ENCODE measurements at places on chromosomes 2 and 18.

GRCh38 chr18:78431606-78432005 lies 548.0 kb upstream of the SALL3 start:
- DNase-seq: no peak

DNA sequence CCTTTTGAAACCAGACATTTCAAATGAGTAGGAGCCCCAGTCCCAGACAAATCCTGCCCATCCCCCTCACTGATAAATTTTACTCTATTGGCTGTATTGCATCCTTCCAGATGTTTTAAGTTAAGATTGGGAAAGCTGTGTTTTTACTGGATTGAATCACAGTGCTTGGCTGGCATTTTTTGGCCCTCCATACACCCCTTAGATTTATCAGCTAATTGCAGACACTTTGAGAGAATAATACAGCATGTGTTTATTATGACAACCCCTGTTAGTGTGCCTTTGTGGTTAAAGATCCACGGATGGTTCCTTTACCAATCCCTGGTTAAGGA lies 74.9 kb downstream of the ANTXR1 start:
- DNase-seq: no peak

- no peak for DNase-seq
These were observed 49.1 kb downstream of the CCDC195 start for GRCh38 chr2:224666951-224667553.

DNA sequence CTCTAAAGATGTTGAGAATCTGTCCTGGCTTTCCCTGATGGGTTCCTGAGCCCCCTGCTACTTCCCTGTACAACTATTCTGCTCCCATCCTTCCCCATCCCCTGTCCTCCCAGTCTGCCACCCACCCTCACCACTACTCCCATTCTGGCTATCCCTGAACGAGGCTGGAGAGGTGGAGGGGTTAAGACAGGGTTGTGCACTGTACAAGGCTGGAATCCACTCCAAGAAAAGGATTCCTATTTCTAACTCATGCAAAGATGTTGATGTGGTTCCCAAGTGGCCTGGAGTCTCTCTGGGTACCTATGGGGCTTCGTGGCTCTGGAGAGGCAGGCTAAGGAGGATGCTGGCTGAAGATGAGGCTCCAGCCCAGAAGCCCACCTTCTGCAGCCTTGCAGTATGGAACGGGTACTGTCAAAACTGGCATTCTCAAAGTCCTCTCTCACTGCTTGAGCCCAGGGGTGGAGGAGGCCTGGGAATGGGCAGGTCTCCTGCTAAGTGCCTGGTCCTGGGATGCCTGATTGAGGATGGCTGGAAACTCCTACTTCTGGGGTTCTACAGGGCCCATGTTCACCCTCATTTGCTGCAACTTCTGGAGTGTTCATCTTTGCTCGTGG lies 1.3 kb upstream of the FEV start:
- DNase-seq: no peak

DNA sequence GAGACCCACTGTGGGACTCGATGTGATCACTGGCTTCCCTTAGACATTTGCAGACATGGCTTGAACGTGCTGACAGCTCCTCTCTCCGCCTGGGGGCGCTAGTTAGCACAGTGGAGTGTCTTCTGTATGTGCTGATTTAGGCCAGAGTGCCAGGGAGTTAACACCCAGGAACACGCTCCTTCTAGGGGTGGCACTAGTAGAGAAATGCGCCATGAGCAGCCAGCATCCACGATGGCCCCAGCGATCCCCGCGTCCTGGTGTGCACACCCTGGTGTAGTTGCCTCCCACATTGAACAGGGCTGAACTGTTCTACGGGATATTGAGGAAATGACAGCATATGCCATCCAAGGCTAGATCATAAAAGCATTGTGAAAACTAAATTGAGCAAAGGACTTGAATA lies 11.4 kb upstream of the NMUR1 start:
- DNase-seq: no peak

- no peak for DNase-seq
These were observed 17.1 kb upstream of the THUMPD2 start for GRCh38 chr2:39796134-39796533.

- DNase-seq: no peak
These were observed 1.2 kb downstream of the MAL start for GRCh38 chr2:95026471-95027368.

GRCh38 chr2:64970495-64970894 lies 18.7 kb upstream of the SLC1A4 start:
- no peak for DNase-seq

GRCh38 chr2:179612591-179613298 lies 248.7 kb downstream of the ZNF385B start:
- DNase-seq: no peak

DNA sequence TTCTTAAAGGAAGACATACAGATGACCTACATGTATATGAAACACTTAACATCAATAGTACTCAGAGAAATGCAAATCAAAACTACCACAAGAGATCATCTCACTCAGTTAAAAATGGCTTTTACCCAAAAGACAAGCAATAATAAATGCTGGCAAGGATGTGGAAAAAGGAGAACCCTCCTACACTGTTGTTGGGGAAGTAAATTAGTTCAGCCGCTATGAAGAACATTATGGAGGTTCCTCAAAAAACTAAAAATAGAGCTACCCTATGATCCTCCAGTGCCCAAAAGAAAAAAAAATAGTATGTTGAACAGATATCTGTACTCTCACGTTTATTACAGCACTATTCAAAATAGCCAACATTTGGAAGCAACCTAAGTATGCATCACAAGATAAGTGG lies 1579.4 kb upstream of the TMEFF2 start:
- DNase-seq: no peak

DNA sequence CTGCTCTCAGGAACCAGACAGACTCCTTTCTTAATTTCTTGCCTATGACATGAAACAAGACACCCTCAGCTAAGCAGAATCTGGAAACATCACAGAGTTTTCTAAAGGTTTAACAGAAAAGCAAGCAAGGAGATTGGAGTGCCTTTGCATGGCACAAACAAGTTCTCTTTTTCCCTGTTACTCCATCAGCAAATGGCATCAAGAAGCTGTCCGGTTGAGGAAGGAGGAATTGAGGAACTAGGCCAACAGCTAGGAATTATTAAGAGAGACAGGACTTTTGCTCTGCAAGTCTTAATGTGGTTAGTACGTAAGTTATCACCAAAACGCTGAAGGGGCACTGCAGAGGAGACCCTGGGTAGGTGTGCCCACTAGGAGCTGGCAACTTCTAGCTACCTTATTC lies 53.2 kb downstream of the NEB start:
- no peak for DNase-seq

DNA sequence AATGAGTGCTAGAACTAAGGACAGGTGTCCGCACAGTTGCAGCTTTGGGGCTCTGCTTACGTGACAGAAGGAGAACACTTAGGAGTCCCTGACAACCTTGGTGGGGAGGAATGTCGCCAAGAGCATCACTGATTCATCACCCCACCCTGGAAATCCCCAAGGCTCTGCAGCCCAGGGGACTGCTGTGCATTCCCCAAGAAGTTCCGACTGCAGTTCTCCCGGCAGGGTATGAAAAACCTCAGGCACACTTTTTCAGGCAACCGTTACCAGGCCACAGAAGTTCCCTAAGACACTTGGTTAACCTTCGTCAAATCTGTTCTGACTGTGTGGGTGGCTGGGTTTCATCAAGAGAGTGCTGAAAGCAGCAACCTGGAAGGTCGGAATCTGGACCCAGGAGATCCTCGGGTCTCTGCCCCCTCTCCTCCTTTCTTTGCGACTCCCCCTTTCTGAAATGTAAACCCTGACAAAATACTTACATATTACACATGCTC lies 192.1 kb upstream of the CXCR4 start:
- no peak for DNase-seq

GRCh38 chr2:127134235-127134634 lies 27.3 kb upstream of the BIN1 start:
- no peak for DNase-seq

DNA sequence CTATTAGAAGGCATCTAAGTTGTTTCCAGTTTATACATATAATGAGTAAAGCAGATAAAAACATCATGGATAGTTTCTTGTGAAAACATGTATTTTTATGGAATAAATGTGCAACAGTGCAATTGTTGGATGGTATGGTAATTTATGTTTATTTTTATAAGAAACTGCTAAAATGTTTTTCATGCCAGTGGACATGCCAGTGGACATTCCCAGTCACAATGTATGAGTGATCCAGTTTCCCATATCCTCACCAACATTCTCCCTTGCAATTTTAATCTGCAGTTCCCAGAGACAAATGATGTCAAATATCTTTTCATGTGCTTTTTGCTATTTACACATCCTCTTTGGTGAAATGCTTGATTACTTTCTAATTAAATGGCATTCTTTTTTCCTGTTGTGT lies 818.6 kb downstream of the SUCLG1 start:
- no peak for DNase-seq

- peak; percentile 60 for DNase-seq
These were observed 83.8 kb downstream of the AGAP1 start for GRCh38 chr2:235577404-235578330.

DNA sequence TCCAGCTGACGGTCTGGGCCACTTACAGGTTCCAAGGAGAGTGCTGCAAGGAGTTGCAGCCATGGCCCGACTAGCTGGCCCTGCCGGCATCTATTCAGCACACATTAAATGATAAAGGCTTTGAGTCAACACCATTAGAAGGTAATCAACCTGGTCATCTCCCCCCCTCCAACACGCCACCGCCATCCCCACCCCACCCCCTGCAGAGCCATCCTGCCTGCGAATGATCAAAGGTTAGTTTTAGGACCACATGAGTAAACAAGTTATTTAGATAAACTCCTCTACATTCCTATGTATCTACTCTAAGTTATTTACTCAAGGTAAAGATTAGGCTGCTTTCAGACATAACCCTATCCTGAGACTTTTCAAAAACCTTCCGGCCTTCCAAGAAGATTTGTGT lies 349.3 kb upstream of the SLC39A10 start:
- no peak for DNase-seq

DNA sequence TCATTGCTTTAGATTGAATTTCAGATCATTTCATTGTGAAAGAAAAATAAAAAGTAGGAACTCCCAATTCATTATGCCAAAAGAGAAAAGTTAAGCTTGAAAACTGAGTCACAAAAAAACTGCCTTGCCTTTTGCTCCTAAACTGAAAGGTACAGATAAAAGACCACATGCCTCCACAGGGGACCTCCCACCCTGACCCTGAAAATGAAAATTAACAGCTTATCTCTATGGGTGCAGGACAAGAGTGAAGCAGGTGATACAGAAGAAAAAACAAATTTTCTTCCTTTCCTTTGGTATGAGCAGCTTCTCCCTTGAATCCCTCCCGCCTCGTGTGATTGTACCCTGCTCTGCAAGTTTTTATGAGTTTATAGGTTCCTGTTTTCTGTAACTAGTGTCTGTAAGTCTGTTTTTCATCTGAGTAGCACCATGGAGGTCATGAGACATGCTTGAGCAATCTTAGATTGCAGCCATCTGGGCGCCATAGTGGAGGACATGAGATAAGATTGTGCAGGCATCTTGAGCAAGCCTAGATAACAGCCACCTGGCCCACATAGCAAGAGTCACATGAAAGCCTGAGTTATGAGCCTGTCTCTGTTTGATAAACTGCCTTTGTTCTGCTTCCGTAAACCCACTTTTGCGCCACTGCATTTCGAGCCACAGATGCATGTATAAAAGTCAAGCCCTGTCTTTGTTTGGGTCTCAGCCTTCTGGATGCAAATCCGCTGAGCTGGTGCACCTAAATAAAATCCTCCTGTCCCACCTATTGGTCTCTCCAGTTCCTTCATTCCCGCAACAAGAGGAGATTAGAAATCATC lies 56.2 kb upstream of the DYNC1I2 start:
- DNase-seq: no peak

DNA sequence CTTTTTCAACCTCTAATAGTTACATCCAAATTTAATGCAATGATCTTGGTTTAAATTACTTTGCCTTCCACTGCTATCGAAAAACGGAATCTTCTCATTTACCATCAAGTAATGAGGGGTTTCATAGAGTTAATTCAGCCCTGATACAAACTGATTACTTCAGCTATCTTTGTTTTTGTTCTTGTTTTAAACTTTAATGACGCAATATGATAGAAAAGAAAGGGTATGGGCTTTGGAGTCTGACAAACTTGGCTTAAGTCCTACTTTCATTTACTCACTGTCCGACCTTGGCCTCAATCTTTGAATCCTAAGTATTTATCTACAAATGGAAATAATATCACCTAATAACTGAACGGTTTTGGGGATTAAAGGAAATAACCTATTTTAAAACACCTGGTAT lies 16.1 kb downstream of the ADAM17 start:
- peak; percentile 36 for DNase-seq

DNA sequence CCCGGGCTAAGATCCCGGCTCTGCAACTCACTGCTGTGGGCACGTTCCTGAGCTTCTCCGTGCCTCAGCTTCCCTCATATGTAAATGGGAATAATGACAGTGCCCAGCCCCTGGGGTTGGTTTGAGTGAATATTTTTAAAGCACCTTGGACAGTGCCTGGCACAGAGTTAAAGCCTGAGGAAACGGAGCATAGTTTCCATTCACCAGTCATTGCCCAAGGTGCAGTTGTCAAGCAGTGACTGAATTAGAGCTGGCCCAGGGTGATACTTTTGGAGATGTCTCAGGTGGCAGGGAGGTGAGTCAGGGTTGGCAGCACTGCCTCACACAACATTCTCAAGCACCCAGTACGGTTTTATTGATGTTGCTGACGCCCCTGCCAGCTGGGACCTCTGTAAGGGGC lies 12.2 kb downstream of the TMEM177 start:
- DNase-seq: no peak

GRCh38 chr2:137676346-137676745 lies 287.9 kb upstream of the HNMT start:
- DNase-seq: no peak

DNA sequence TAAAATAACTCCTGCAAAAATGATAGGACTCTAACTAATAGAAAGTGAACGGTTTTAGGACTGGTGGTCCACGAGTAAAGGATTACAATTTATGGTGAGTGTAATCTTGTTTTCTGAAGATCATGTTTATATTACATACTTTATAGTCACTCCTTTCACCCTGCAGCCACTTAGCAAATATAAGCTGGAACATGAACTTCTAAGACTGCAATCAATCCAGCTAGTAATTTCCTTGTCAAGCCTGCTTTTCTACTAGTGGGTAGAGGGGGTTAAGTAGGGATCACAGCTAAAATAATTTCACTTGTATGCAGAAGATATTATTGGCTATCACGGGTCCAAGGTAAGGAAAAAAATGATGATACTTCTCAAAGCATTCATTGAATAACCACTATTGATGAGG lies 125.5 kb upstream of the NETO1 start:
- no peak for DNase-seq

DNA sequence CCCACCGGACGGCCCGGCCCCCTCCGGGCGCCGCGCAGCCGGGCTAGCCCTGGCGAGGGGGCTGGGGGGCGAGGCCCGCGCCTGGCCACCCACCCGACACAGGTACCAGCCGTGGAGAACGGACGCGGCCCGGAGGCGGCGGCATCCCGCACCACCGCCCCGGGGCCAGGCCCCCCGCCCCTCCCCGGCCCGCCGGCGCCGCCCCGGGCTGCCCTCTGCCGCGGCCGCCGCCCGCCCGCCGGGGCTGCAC lies 405 bp downstream of the SOS1 start:
- no peak for DNase-seq

GRCh38 chr2:2524348-2524941 lies 193.4 kb upstream of the MYT1L start:
- DNase-seq: no peak

- no peak for DNase-seq
These were observed 183.4 kb downstream of the CALCRL start for GRCh38 chr2:187264612-187265011.

- DNase-seq: no peak
These were observed 324.7 kb upstream of the PIK3C3 start for GRCh38 chr18:41630232-41630886.

- no peak for DNase-seq
These were observed 12.3 kb upstream of the ALMS1 start for GRCh38 chr2:73373344-73373743.
